ENCODE measurements at places on chromosomes 5 and 9.

GRCh38 chr9:36158917-36159316 lies 10.3 kb upstream of the CCIN start:
- DNase-seq, result no peak

DNA sequence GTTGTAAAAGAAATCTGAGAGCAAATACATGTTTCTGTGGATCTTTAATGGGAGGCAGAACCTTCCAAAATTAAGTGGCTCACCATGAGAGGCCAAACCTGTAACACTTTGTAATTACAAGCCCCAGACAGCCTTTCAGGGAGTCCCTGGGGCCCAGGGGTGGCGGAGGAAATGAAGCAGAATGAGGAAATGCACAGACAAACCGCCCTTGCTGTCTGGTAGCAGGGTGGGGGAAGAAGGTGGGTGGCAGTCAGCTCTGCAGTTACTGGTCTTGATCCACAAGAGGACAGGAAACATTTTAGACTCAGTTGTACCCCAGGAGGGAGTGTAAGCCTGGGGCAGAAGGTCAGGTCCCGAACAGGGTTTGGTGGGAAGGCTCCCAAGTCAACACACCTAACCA lies 6.5 kb downstream of the ARL14EPL start:
- no peak for DNase-seq

GRCh38 chr9:128689293-128689774 lies 312 bp downstream of the SET start:
- DNase-seq, result no peak

- DNase-seq, result no peak
Measured at GRCh38 chr5:67215519-67216471, 19.2 kb upstream of the CD180 start.

DNA sequence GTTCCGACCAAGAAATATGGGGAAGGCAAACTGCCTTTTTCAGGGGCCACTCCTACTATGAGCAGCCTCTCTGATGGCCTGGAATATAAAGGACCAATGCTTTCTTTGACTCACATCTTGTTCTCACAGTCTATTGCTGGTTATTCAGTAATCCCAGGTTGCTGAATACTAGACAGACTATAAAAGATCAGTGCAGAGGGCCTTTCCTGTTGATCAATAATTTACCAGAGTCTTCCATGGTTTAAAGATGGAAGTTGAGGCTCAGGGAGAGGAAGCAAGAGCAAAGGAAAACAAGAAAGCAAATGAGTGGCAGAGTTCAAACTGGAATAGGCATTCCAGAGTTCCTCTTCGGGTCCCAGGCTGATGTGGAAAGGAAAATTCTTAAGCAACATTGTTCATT lies 62.9 kb downstream of the FBXO38 start:
- no peak for DNase-seq

- DNase-seq, result no peak
Measured at GRCh38 chr5:95042037-95042436, 242.9 kb downstream of the MCTP1 start.

- no peak for DNase-seq
Measured at GRCh38 chr9:136193891-136194279, 11.0 kb downstream of the LHX3 start.

- DNase-seq, result no peak
Measured at GRCh38 chr5:140611020-140611521, 21.9 kb downstream of the CD14 start.

GRCh38 chr9:72041775-72042194 lies 18.6 kb downstream of the C9orf57 start:
- no peak for DNase-seq

DNA sequence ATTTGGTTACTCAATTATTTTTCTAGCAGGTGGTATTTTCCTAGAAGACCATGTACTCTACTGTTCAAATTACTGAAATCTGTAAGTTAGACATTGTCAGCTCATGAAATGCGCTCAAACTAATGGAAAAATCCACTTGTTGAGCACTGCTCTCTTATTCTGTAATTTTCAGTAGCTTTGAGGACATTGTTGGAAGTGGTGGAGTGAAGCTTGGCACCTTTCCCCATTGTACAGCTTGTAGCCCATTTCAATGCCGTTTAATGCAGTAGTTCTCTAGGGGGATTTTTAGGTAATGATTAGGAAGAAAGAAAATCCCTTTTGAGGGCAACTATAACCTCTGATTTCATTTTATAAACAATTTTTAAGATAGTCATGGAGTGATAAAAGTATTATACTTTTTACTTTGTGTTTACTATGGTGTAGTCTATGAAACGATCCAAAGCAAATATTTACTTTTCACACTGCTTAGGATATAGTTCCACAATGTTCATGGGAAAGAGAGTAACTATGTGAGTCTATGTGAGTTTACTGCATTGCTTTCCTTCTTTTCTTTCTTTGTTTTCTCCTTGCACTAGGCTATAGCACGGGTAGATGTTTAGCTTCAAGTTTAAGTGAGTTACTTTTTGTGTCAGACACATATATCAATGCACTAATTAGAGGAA lies 165.8 kb upstream of the ANKH start:
- DNase-seq, result no peak

GRCh38 chr5:172748341-172748843 lies 22.6 kb downstream of the DUSP1 start:
- DNase-seq, result no peak

GRCh38 chr5:87770601-87771121 lies 357.9 kb upstream of the CCNH start:
- DNase-seq, result no peak

- no peak for DNase-seq
Measured at GRCh38 chr5:39661026-39661779, 236.4 kb upstream of the DAB2 start.

DNA sequence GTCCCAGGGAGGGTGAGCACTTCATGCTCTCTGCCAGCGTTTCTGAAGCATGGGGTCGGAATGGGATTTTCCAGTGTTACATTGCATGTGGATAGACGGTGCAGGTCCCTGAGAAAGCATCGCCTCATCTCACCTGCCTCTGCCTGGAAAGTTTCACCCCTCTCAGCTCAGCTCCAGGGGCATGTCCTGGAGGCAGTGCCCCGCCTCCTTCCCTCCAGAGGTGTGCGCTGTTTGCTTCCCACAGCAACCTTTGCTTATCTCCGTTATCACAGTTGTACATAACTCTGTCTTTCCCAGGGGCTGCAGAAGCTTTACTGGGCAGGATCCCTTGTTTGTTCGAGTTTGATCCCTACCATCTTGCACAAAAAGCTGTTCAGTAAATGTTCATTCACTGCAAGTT lies 10.7 kb upstream of the CREBRF start:
- DNase-seq, result no peak

DNA sequence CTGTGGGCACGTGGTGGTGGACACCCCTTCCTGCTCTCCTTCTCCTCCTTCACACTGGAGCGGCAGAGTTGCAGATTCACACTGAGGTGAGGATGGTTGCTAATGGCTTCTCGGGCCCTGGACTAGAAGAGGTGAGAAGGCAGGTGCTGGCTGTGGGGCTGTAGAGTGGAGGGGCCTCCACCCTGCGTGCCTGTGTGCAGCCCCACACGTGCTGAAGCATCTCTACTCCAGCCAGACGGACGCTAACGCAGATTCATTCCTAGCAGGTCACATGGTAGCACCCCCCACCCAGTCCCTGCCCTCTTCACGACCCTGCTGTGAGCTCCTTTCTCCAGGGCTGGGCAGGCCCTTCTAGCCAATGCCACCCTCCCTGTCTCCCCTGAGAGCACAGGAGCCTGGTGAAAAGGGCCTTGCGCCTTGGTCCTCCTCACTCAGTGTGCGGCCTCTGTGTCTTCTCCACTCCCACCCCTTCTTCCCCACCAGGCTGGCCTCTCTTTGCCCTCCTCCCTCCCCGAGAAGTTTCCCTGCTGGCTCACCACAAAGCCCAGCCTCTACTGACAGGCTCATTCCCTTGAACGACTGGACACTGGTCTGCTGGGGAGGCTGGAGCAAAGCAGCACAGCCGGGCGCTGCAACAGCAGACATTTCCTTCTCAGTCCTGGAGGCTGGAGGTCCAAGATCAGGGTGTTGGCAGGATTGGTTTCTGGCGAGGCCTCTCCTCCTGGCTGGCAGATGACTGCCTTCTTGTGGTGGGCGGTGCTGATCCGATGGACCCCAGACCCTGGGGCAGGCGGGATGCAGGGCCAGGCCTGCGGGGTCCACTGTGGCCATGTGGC lies 14.2 kb downstream of the CACNA1B start:
- DNase-seq, result no peak

- no peak for DNase-seq
Measured at GRCh38 chr9:37031902-37032301, 2.2 kb downstream of the PAX5 start.

- no peak for DNase-seq
Measured at GRCh38 chr9:127660886-127661741, 45.7 kb upstream of the CFAP157 start.

DNA sequence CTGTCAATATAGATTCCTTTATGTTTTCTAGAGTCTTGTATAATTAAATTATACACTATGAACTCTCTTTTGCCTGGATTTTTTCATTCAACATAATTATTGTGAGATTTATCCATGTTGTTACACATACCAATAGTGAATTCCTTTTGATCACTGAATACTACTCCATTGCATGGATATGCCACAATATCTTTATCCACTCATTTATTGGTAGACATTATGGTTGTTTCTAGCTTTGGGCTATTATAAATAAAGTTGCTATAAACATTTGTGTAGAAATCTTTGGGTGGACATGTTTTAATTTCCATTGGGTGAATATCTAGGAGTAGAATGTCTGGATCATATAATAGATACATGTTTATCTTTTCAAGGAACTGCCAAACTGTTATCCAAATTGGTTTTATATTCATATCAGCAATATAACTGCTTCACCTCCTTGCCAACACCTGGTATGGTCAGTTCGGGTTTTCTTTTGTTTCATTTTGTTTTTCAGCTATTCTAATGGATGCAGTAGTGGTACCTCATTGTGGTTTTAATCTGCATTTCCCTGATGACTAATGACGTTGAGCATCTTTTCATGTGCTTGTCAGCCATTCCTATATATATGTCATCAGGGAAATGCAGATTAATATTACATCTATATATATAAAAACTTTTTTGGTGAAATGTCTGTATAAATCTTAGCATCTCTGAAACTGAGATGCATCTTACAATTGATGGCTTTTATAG lies 32.1 kb upstream of the TCF7 start:
- no peak for DNase-seq

GRCh38 chr9:131672451-131672850 lies 67.4 kb downstream of the RAPGEF1 start:
- no peak for DNase-seq

- DNase-seq, result no peak
Measured at GRCh38 chr9:89742660-89743059, 137.8 kb downstream of the GADD45G start.

DNA sequence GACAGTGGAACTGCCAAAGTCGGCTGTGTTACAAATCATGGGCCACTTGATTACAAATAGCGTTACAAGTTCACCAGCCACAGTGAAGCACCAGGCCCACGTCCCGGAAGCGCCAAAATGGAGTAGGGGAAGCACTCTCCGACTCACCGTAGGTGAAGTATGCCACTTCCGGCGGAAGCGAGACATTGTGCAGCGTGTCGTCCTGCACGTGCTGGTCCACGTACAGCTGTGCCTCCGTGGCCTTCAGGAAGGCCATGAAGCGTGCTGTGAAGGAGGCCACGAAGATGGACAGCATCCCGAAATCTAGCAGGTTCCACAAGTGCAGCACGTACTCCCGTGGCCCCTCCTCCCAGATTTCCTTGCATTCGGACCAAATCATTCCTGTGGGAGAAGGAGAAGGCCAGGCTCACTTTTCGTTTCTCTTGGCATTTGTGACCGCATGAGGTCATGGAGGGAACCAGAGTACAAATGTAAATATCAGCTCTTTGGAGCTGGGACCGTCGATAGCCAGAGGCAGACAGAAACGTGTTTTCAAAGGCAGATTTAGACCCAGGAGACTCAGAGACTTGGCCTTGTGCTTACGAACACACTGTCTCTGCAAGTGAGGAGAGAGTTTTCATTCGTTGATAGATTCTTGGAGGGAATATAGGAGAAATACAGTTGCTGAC lies 58.7 kb upstream of the SMIM32 start:
- no peak for DNase-seq

DNA sequence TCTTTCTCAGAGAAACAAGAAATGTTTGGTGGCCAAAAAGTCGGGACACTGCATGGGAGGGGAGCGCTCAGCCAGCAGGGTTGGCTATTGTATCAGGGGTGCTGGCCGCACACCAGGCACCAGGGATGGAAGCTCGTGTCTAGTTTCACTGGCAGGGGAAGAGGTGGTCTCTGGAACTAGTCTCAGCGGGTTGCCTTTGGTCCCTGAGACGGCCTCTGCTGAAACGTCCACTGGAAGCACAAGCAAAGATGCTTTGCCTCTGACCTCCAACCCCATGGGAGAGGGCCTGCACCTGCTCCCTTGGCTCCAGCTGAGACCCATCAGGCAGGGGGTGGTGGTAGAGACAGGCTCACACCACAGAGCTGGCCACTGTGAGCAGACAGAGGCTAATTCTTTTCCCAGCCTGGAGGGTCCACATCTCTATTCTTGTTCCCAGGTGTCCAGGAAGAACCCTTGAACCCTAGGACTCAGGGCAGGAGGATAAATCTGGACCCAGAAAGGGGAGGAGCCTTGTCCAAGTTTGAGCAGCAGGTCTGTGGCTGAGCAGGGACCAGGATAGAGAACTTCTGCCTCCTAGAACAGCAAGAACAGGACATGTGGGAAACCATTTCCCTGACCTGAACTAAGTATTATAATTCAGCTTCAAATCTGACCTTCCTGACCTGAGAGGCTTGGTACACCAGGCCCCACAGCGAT lies 102.6 kb downstream of the RGS3 start:
- no peak for DNase-seq

GRCh38 chr5:125065741-125066140 lies 319.3 kb upstream of the ZNF608 start:
- DNase-seq, result no peak

DNA sequence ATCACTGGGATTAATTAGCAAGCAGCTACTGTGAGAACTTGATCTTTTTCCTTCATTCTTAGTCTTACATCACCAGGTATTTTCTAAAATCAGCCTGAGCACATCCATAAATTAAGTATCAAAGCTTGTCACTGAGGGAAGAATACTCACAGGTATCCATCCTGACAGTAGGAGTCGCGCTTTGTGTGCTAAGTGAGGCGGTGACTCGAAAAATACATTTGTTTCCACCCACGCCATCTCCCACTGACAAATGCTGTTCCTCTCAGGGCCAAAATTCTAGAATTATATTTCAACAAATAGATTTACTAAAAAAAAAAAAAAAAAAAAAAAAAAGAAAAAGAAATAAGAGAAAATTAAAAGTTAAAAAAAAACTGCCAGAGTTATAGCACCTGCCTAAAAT lies 34.1 kb upstream of the GABRB2 start:
- DNase-seq, result no peak

DNA sequence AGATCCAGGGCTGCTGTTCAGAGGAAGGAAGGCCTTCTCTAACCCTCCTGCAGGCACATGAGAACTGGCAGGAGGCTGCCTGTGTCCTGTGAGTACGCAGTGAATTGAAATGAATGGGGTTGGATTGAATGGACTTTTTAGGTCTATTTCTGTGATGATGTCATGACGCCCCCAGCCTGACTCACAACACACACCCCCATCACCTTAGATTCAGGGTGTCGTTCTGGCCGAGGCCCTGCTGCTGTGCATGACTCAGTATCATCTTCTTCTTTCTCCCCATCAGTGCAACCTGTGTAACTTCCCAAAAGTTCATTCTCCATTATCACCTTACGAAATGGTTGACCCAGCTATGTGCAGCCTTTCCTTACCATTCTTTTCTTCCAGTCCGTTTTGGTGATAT lies 5.4 kb downstream of the PCAT7 start:
- DNase-seq, result no peak
